ENCODE measurements at places on chromosomes 12 and 14.

GRCh38 chr14:21631084-21631483, 3.7 kb downstream of the OR10G2 start:
- DNase-seq: no peak

- no peak for DNase-seq
Observed at GRCh38 chr12:5258926-5259325, 173.0 kb upstream of the NTF3 start.

DNA sequence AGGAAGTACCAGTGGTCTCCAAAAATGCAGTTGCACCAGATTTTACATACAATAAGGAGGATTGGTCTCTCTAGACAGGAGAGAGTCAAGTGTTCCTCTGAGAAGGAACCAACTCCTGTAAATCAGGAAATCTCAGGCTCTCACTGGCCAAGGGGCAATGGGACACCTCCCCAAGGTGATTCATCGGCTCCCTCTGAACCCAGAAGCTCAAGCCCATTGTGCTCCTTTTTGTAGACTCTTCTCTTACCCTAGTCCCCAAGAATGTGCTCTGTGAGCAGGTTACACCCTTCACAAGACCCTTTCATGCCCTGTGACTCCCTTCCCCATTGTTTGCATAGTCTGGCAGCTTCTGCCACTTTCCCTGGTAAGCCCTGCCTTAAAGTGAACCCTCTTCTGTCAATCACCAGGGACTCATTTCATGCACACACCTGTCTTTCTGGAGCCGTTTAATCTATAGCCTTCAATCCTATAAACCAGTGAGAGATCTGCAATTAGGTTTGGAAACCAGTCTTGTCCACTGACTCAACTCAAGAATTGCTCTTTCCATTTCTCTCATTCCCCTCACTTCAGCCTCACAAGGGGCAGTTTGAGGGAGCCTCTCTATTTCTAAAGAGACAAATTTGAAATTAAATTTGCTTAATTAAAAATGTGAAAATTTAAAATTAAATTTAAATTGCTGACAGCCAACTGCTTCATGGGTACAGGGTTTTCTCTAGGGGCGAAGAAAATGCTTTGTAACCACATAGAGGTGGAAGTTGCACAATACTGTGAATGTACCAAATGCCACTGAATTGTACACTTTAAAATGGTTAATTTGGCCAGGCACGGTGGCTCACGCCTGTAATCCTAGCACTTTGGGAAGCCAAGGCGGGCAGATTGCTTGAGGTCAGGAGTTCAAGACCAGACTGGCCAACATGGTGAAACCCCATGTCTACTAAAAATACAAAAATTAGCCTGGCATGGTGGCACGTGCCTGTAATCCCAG, 38.3 kb upstream of the LTA4H start:
- DNase-seq: no peak

- no peak for DNase-seq
Observed at GRCh38 chr12:125124320-125124966, 59.2 kb downstream of the AACS start.

GRCh38 chr12:9797722-9798619, 29.3 kb upstream of the KLRF1 start:
- peak; percentile 51 for DNase-seq

DNA sequence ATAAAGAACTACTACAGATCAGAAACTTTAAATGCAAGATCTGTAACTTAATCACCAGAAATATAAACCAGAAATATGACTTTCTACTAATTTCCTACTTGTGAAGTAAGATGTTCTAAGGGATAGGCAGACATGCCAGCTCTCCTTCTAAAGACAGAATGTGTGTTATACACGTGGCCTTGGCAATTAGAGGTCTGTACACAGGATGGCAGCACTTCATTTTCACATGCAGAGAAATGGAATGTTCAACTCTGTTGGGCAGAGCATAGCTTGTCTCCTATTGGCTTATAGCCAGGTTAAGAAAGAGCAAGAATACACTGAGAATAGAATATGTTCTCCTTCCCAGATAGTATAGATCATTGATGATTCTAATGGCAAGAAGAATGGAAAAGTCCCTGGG, 403.8 kb downstream of the DAD1 start:
- no peak for DNase-seq

DNA sequence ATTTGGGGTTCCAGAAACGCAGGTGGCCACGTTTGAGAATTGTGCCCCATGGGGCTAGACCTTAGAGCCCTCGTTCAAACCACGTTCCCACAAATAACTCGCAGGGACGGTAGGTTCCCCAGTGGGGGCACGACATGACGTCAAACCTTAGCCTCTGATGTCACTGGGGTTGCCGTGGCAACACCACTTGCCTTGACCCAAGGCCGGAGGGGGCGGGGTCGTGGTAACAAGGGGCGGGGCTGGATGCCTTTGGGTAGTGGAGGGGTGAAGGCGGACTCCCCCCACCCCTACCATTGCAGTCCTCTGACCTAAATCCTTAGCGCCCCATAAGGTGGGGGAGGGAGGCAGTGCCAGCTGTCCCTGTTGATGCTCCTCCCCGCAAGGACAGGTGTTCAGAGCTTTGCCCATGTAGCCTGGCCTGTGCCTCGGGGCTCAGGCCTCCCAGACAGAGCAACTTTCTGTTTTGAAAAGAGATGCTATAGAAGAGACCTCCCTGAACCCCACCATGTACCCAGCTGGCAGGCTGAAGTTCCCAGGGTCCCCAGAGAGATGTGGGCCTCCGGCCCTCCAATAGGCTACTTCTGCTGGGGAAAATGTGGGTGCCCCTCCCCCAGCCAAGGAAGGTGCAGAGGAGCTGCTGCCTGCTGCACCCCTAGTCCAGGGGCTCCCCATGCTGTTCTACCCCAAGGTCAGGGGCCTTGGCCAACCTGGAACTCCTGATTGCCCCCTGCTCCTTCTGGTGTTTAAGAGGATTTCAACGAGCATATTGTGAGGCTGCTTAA, 1.9 kb downstream of the FAM222A start:
- peak; percentile 37 for DNase-seq

Data from activated T-cell treated with anti-CD3 and anti-CD28 coated beads, Interleukin-2, amount 50 U/mL, for 1 hour (primary cell).